Urinary bladder (tissue), 4 donors: ENCODE measurements at places on chromosomes 11 and 22.

- DNase-seq = no peak
Observed at GRCh38 chr11:122796128-122796717, 42.1 kb upstream of the CRTAM start.

DNA sequence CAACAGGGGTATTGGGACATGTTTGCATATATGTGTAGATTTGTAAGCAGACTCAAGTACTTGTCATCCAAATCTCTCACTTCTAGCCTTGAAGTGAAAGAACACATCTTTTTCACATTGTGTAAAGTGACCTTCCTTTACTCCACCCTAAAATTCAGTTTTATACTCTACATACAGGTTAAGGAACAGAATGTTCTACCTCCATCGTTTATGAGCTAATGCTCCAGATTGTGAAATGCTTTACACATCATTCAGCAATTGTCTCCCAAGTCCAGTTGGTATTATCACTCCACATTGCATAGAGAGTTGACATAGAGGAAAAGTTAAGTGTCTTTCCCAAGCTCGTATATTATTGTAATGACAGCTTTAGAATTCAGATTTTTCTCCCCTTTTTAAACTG, 46.1 kb upstream of the BLID start:
- DNase-seq = no peak

GRCh38 chr11:14309425-14310192, 49.4 kb downstream of the RRAS2 start:
- DNase-seq = no peak

DNA sequence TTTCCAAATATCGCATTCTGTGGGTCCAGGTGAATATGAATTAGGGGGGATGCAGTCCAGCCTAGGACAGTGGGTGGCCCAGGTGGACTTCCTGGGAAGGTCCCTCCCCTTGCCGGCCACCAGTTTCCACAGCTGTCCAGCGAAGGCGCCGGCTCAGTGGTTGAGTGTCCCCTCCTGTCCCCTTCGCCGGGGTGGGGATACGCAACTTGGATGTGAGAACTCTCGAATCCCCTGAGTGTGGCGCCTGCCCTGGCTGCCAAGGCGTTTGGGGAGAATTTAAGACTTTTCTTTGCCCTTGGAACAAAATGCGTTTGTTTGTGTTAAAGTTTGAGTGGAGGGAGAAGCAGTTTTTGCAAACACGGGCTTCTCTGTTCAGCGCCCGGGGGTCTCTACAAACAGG, 123.7 kb downstream of the KCNQ1OT1 start:
- DNase-seq = no peak

DNA sequence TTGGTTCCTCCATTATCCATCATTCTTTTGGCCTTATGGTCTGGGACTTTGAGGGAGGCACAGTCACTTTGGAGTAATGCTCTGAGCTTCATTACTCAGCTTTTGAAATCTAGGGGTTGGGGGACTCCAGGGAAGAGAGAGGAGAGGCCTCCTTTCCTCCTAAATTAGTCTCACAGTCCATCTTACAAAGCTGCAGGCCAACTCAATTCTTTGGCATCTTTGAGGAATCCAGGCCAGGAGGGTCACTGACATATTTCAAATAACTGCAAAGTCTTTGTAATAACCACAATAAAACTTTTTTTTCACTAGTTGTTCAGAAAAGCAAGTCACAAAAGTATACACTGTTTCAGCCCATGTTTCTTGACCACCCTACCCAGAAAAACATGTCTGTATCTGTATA, 73.3 kb upstream of the FAR1 start:
- DNase-seq = no peak

- no peak for DNase-seq
Observed at GRCh38 chr11:108340973-108341372, 118.1 kb downstream of the ATM start.

- no peak for DNase-seq
Observed at GRCh38 chr11:412641-413119, 2.1 kb downstream of the SIGIRR start.

DNA sequence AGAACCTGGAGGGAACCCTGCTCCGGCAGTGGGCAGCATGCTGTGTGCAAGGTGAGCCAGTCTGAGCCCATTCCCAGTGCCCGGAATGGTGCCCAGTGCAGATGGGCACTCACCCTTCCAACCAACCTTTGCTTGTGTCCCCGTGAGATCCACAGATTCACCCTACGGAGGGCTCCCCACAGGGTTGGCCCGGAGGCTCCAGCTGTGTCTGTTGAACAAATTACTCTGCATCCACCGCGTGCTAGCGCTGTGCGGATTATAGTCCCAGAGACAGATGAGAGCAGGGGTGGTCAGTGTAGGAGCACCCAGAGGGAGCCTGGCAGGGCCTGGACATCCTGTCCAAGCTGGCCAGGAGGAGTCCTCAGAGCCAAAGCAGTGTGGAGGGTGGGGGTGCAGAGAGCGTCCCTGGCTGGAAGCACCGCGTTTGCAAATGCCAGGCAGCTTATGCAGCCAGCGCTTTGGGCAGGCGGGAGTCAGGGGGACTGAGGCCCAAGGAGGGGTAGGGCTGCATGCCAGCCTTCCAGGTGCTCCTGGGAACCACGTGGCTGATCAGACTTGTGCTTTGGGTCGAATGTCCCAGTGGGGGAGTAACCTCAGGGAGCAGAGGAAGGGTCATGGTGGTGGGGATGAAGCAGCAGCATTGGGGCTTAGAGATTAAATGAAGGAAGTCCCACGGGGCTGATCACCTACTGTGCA, 80.5 kb downstream of the KCNQ1 start:
- no peak for DNase-seq

GRCh38 chr11:28338371-28338770, 230.2 kb downstream of the METTL15 start:
- DNase-seq = no peak

DNA sequence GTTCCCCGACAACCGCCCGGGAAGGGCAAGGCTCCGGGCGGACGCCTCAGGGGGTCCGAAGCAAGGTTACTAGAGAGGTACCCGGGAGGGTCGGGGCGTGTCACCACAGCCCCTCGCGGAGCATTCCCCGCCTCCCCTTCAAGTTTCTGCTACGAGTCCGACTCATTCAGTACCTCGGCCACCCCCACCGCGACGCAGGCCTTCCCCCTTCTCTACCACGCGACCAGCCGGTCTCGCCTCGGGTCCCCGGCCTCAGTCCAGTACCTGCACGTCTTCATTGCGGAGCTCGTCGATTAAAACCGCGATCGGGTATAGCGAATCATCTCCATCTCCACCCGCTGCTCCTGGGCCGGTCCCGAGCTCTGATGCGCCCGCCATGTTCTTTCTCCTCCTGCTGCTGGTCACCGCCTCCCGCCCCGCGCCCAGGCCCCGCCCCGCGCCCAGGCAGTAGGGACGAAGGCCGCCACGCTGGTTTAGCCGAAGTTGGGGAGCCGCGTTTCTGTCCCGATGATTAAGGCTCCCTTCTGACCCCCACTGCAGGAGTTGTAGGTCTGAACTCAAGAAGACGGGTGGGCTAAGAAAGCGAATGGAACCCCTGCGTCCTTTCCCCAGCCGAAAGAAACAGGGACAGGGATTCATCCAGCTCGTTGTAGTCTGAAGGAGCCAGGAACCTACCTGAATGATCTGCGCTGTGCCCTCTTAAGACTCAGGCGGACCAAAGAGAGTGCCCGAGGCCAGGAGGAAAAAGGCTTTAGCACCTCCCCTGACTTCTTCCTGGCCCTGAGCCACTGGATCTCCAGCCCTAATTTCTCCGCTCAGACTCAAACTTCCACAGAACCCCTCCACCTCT, at the start of gene PPP2R1B:
PPP2R1B (minus strand) TSS at position 406 of the 850 bp plus-strand sequence; CDS start at position 378, 28 bp downstream.
- peak; percentile 53 for DNase-seq

DNA sequence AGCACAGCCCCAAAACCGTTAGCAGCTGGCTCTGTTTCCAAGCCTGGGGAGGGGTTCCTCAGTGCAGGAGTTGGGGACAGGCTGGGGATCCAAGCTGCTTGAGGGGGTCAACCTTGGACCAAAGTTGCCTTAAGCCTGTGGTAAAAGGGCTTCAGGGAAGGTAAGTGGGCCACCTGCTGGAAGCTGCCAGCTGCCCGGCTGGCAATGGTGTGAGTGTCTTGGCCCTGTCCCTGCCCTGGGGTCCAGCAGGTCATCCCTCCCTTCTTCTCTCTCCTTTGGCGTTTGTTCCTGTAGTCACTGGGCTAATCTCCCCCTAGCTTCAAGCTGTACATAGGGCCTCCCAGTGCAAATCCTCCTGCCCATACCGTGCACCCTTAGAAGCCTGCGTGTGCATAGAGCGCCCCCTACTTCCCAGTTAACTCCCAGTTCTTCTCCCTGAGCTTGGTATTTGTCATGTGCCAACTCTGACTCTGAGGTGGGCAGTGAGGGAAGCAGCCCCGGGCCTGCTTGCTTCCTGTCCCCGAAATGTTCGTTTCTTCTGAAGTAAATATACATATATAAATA, 4.4 kb downstream of the TMEM258 start:
- DNase-seq = no peak

GRCh38 chr11:65116370-65117205, 913 bp downstream of the ZNHIT2 start:
- no peak for DNase-seq

DNA sequence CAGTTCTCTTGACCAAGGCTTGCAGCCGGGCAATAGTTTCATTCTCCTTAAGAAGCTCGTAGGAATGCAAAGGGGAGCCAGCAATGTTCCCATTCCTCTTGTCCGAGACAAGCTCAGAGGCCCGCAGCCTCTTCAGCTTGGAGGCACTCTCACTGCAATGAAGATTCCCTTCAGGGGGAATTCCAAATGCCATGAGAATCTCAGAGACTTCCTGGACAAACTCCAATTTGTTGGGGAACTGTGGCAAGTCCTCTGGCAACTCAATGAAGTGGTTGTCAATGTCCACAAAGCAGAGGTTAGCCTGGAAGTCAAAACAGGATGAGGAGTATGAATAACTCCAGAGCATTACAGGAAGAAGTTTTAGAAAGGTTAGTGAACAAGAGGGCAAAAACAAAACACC, 84.4 kb downstream of the DENND5A start:
- DNase-seq = no peak

DNA sequence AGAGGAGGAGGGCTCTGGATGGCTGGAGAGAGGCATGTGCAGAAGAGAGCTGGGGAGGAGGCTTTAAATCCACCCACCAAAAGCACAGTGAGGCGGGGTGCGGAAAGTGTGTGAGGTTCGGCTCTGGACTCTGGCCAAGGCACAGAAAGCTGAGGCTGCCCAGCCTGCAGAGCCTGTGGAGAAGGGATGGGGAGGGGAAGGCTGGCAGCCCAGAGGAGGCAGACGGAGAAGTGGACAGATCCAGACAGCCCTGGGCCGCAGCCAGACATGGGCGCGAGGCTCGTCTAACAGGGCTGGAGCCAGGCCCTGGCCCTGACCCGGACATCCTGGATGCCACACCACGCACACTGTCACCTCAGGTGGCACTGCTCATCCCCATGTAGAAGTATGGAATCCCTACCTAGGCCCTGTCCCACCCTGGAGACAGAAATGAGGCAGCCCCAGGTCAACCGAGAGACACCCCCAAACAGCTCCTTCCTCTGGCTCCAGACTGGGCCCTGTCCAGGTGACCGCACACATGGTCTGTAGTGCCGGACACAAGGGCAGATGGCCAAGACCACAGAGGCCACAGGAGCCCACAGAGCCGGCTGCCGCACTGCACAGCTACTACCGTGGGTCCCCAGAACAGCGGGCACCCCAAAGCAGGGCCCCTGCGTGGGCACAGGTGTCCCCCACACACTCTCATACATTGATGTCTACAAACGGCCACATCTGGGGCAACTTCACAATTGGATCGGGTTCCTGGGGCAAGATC, 16.6 kb upstream of the MOB2 start:
- no peak for DNase-seq

DNA sequence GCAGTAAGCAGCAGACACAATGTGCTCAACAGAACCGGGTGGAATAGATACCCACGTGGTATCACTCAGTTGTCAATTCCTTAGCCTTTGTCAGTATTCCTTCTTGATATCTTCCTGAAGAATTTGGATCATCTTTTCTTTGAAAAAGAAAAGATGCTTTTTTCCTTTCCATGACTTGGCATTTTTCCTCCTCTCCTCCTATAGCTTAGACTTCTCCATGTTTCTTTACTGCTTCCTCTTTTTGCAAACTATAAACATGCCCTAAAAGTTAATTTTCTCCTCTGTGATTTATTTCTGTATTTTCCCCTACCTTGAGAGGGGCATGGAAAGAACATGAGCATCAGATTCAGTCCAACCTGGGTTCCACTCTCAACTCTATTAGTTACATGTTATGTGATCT, 11.7 kb downstream of the CBLIF start:
- no peak for DNase-seq

- no peak for DNase-seq
Observed at GRCh38 chr11:131841925-131842635, 471.7 kb downstream of the NTM start.

DNA sequence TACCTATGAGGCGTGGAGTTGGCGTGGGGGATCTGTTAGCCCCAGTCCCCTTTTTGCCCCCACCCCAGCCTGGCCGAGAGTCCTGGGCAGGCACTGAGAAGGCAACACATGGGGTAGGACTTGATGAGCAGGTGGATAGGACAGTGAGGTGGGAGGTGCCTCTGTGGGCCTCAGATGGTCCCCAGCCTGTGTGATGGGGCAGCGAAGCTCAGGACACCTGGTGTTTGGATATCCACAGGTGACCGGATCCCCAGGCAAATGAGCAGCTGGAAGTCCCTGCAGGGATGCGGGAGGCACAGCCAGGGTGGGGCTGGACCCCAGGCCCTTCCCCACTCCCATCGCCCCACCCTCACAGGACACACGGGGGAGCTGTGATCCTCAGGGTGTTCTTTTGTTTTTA, 9.7 kb downstream of the FBLN1 start:
- DNase-seq = no peak

GRCh38 chr22:17162731-17163130, 3.7 kb upstream of the HDHD5 start:
- DNase-seq = no peak

DNA sequence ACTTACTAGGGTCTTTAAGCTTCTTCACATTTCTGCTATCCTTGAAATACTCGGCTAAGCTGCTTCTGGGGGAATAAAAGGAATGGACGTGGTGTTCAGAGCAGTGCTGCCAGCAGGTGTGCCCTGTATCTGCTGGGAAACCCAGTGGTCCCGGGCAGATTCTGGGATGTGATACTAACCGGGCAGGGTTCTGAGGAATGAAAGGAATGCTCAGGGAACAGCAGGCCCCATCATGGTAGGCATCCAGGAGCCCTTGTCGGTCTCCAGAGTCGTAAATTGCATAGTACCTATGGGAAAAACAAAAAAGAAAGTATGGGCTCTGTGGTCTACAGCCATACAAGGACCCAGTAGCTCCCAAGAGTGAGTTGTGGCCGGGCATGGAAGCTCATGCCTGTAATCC, 4.5 kb upstream of the TMEM223 start:
- no peak for DNase-seq

DNA sequence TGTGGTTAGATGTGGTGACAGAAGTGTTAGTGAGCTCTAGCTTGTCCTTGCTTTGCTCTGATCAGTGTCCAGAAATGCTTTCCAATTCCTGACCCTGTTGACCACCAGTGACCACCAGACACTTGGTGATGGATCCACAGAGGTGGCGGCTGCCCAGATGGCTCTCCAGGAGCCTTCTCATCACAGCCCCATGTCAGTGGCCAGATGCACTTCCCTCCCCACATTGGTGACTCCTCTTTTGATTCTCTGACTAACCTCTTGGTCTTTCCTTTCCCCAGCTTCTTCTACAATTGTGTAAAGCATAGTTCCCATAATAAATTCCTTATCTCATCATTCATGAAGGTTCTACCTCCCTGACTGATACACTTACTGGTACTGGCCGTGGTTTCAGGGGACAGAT, 40.1 kb upstream of the CXCR5 start:
- DNase-seq = no peak

- no peak for DNase-seq
Observed at GRCh38 chr22:29129808-29130140, 56.9 kb downstream of the KREMEN1 start.

- no peak for DNase-seq
Observed at GRCh38 chr11:120489799-120490198, 21.7 kb upstream of the GRIK4 start.
